AG10803 (cell line): ENCODE measurements at places on chromosomes 5 and 9.
A peak's percentile ranks its signal among the peaks of the same experiment; 100 is the strongest.

DNA sequence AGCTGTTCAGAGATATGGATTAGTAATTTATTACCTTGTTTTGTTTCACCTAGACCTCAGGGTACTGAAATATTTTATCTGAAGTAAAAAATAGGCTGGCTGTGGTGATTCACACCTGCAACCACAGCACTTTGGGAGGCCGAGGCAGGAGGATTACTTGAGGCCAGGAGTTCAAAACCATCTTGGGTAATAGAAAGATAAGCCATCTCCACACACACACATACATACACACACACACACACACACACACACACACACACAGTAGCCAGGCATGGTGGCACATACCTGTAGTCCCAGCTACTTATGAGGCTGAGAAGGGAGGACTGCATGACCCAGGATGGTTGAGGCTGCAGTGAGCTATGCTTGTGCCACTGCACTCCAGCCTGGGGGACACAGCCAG is 3.7 kb downstream of the ANXA2R start:
- DNase-seq, result no peak

DNA sequence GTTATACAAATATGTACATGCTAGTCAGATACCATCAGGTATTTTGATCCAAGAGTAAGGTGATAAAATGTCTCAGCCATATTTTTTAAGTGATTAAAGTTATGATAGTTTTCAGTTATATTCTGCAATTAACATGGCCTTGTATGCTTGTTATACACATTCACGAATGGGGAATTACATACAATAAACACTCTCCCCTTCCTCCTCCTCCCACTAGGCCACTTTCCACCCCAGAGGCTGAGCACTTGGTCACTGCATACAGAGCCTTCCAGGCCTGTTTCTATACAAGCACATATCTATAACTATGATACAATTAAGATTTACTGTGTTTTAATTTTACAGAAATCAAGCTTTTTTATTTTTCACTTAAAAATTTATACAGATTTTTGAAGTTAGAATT is 104.7 kb upstream of the PIK3R1 start:
- no peak for DNase-seq

- no peak for DNase-seq
Measured at GRCh38 chr9:77697238-77697984, 49.3 kb upstream of the GNA14 start.

GRCh38 chr9:120570296-120570695 is 9.7 kb downstream of the CDK5RAP2 start:
- peak; percentile 21 for DNase-seq

- DNase-seq, result no peak
Measured at GRCh38 chr5:76445063-76445462, 42.0 kb downstream of the IQGAP2 start.

GRCh38 chr5:122163121-122164069 is 34.0 kb downstream of the ZNF474 start:
- DNase-seq, result peak; percentile 98

- peak; percentile 68 for DNase-seq
Measured at GRCh38 chr5:79702606-79703380, 13.2 kb downstream of the CMYA5 start.

GRCh38 chr5:190366-191035 is 794 bp upstream of the LRRC14B start:
- no peak for DNase-seq

DNA sequence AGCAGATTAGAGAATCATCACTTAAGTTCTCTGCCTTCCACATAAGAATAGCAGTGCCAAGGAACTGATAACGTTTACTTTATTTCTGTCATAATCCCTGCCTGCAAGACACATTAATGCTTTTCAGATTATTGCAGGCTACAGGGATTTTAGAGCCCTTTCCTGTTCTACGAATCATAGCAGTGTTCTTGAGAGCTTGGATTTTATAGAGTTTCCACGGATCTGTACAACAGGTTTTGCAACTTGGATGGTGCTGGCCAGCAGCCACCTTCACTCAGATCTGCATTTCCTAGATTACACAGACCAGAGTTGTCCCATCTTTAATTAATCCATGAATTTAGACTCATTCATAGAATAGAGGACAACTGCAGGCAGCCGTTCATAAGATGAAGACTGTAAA is 38.1 kb downstream of the SLC12A2 start:
- DNase-seq, result peak; percentile 13

- DNase-seq, result no peak
Measured at GRCh38 chr9:37117956-37118355, 2.4 kb upstream of the ZCCHC7 start.

DNA sequence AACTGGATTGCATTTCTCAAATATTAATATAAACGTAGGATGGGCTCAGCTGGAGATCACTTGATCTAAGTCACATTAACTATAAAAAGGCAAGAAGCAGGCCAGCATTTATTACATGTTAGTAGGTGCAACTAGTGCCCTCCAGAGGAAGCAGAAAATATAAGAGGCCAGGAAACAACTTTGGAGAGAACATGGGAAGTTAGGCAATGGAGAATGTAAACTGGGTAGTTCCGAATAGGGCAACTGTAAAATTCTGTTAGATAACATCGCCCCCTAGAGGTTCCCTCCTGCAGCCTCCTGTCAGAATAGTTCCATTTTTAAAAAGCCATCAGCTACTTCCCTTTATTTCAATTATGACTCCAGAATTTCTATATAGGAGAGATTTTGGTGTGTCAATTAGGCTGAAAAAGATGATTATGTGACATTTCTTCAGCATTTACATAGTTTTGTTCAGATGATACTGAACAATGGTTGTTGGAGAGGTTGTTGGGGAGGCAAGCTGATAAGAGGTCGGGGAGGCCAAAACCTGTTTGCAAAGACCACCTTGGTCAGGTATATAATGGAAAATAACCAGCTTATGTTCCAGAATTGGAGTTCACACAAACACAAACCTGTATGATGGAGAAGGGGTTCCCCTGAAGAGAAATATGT is 22.4 kb downstream of the CCL28 start:
- peak; percentile 89 for DNase-seq

- DNase-seq, result no peak
Measured at GRCh38 chr9:87685441-87685840, 40.5 kb upstream of the CTSL start.

- DNase-seq, result peak; percentile 39
Measured at GRCh38 chr9:125393426-125393825, 131.8 kb downstream of the GAPVD1 start.

- DNase-seq, result peak; percentile 96
Measured at GRCh38 chr5:68047035-68047434, 168.5 kb upstream of the PIK3R1 start.

GRCh38 chr9:101445353-101446029 is 9.9 kb upstream of the ALDOB start:
- peak; percentile 26 for DNase-seq

- peak; percentile 44 for DNase-seq
Measured at GRCh38 chr5:179801304-179802206, 5.1 kb downstream of the MGAT4B start.

DNA sequence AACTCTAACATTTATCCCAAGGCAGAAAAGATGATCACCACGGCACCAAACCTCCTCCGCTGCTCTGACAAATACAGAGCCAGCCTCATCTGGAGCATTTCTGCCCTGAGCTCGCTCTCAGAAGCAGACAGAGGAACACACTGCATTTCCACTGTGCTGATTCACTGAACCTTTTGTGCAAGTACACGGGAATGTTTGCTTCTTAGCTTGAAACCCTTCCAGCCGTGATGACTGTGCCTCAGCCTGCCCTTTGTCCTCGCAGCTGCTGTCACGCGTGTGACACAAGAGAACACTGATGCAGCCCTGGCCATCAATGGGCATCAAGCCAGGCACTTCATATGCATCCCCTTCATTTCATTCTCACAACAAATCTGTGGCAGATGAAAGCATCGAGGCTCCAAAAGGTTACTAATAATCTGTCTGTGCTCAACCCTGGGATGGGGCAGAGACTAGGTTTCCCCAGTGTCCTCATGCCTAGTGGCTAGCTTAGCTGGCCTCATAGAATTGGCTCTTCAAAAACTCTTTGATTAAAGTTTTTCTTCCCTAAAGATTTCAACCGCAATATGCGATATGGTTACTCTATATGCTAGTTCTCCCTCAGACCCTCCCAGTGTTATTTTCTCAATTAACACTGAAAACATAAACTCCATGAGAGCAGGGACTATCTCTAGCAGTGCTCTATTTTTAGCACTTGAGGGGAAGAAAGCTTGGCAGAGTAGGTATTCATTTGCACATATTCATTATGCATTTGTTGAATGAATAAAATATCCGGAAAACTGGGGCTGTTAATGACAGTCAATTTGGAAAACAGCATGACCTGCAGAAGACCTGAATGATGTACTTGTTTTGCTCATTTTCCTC is 7.3 kb downstream of the CDC14B start:
- DNase-seq, result peak; percentile 94

DNA sequence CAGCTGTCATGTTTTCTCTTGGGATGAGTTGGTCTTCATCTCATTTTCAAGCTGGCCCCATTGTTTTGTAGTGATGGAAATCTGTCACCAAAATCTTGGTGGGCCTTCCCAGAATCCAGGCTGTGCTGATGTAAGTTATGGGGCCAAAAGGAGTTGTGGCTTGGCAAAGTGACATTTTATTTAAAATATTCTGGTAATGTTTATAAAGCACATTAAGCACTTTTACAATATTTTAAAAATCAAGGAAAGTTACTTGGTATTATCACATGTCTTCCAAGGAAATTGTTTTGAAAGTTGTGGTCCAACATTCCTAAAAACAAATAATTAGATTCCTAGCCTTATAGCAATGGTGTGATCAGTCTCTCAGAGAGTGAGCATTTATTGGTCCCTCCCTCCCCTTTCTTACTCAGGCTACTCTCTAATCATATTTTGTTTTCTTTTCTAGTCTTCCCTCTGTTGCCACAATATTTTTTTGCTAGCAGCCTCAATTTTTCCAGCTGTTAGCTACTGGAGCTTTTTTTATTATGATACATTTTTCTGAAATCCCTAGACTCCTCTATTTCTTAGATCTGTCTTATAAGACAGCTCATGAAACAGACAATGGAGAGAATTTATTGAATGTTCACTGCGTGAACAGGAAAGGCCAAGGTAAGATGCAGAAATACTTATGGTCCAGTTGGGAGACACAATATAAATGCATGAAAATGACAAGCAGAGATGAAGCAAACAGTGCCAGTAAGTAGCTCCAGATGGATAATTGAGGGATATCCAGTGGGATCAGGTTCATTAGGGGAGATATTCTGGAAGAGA is 408.1 kb upstream of the ZNF608 start:
- DNase-seq, result peak; percentile 77

DNA sequence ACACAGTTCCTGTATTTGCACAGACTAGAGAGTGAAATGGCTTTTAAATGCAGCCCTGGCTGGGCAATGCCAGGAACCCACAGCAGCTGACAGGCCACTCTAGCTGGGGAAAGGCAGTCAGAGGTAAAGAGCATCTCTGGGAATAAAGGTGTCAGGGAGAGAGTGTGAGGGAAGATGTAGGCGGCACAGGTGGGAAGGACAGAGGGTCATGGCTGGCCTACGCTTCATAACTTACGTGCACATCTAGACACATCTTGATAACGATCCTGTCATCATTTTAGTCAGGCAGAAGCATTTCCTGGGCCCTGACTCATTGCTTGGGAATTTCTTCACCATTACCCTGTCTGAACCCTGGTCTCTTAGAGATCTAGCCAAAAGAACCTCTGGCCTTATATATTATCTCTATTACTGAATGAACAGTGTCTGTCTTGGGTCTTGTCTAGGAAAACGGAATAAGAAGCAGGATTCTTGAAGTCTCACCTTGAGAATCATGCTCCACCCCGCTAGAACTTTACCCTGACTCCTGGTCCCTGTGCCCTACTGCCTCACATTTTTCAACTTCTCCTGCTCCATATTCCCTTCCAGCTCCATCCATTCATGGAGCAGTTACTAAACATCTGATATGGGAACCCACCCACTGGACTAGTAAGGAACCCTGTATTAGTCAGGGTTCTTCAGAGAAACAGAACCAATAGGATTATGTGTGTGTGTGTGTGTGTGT is 106.4 kb upstream of the ELL2 start:
- peak; percentile 90 for DNase-seq

DNA sequence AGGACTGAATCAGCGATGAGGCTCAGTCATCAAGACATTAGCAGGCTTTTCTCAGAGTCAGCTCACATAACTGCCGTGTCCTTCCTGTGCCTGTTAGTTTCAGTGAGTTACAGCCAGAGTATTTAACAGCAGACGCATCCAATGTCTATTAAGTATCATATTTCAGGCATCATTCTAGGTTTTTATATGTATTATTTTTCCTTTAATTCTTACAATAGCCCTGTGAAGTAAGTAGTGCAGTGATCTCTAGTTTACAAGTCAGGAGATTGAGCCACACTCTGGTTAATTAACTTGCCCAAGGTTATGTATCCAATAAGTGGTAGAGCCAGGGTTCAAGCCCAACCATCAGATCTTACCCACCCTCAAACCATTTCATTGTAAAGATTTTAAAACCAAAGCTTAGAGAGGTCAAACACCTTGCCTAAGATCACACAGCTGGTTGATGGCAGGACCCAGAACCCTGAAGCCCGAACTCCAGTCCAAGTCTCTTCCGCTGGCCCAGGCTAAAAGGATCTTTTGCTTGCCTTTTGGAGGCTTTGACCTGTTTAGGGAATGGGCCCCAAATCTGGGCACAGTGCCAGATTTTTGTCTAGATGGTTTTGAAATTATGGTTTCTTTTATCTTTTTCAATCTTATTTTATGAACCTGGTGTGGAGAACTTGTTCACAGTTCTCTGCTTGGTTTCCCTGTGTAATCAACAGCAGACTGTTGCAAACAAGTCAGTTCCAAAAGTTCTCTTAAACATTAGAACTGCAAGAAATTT is 261.2 kb upstream of the CLINT1 start:
- peak; percentile 86 for DNase-seq

DNA sequence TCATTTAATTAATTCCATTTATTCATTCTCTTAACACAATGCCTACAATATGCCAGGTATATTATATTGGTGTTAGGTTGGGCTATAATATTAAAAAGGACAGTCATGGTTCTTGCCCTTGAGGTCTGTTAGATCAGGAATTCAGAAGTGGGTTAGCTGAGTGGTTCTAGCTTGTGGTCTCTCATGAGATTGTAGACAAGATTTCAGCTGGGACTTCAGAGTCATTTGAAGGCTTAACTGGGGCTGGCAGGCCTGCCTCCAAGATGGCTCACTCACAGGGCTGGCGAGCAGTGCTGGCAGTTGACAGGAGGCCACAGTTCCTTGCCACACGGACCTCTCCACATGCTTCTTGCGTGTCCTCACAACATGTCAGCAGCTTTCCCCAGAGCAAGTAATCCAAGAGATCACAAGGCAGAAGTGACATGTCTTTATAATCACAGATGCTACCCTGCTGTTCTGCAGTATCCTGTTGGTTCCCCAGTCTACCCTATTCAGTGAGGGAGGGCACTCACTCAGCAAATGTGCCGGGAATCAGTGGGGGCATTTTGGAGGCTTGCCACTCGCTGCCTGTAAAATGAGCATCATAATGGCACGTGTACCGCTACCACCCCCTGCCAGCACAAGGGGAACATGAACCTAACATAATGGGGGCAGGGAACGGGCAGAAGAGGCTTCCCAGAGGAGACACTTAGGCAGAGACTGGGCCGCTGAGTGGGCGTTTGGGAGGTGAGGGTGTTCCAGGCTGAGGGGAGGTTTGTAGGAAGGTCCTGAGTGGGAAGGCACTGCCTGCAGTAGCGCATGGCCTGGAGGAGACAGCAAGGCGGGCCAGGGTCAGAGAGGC is 70.0 kb downstream of the EXOSC2 start:
- DNase-seq, result no peak
